HAP-1 (cell line): ENCODE measurements at places on chromosomes 7 and 10.

- DNase-seq = no peak
Observed at GRCh38 chr7:38630720-38631673, at the start of gene AMPH. TSS of gene AMPH (minus strand) at chr7:38631373. CDS start at chr7:38631351, 22 bp downstream.

- DNase-seq = no peak
Observed at GRCh38 chr7:74396993-74397392, 56.7 kb upstream of the GTF2IRD1 start.

GRCh38 chr10:12308736-12309375, 40.5 kb upstream of the CAMK1D start:
- DNase-seq = no peak

GRCh38 chr7:134851141-134851540, 71.7 kb downstream of the CALD1 start:
- DNase-seq = no peak

- DNase-seq = no peak
Observed at GRCh38 chr10:26723016-26723415, 25.5 kb downstream of the PDSS1 start.

DNA sequence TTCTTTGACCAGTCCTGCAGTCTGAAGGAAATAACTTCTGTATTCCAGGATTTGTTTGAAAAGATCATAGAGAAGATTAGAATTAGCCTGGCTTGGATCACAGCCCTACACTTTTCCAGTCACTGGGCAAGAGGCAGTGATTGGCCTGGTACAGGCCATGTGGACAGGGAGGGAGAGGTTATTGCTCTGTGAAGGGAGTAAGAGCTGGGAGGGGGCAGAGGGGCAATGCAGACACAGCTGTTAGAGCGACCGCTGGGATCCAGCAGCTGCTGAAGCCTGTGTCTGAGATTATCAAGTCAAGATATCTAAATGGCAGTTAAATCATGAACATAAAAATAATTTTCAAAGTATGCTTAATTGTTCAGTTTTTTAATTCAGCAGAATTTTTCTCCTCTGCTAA, 257.3 kb downstream of the SDK1 start:
- DNase-seq = no peak

DNA sequence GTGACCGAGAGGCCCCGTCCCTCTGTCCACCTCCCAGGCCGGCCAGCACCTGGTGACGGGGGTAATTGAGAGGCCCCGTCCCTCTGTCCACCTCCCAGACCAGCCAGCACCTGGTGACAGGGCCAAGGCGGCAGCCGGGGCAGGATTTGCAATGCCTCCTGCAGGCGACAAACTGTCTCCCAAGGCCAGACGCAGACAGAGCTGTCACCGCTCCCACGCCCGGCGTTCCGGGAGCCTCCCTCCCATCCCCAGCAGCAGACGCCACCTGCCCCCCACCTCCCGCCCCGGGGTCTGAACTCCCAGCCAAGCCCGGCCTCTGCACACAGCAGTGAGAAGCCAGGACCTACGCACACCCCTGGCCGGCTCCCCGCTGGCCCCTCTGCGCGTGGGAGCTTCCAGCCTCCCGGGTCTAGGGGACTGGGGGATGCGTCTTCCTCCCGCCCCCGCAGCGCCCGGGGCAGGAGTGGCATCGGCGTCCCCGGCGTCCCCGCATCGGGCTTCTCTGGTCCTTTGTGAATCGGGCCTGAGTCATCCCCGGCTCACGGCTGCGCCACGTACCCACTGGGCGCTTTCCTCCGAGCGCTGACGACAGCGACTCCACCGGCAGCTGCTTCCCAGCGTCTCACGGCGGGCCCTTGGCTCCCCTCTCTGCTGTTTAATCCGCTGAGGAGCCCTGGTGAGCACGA, 95.1 kb upstream of the DIP2C start:
- peak; percentile 68 for DNase-seq

GRCh38 chr7:40810274-40810673, 675.5 kb downstream of the SUGCT start:
- no peak for DNase-seq

DNA sequence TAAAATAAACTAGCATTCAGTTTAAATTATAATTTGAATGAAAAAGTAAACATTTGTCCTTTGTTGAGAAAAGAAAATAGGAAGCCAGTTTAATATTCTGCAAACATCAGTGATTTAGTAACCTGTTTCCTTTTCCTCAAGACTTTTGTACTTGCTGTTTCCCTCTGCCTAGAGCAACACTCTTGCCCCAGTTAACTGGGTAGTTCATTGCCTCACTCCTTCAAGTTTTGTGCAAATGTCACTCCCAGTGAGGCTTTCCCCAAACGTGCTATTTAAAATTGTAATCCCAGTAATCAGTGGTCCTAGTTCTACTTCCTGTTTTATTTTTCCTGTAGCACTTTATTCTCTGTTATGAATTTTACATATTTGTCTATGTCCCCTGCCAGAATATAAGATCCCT, 23.8 kb downstream of the DLD start:
- no peak for DNase-seq

DNA sequence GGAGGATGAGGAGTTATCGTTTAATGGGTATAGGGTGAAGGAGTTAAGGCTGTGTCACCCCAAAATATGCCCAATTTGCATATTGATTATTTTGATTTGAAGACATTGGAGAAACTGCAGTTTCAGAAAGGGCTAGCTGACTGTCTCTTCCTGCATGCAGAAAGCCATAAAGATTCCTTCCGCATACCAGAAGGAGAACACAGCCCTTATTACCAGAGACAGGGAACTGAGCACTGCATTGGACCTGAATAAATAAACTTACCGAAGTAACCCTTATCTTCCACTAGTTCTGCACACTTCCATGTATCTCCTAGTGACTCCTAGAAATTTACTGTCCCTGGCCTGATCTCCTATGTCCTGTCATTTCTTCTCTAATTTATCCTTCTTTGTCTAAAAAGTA, 821.9 kb upstream of the AUTS2 start:
- no peak for DNase-seq

GRCh38 chr7:25832456-25832855, 319.5 kb upstream of the NFE2L3 start:
- DNase-seq = no peak

- DNase-seq = no peak
Observed at GRCh38 chr10:75403939-75404814, 2.6 kb upstream of the ZNF503 start.

- peak; percentile 65 for DNase-seq
Observed at GRCh38 chr10:124677749-124678556, 66.2 kb downstream of the FAM53B start.

GRCh38 chr10:132309879-132310591, 2.3 kb upstream of the STK32C start:
- DNase-seq = no peak

- DNase-seq = no peak
Observed at GRCh38 chr10:87615856-87616255, 43.8 kb upstream of the PAPSS2 start.
